Fibroblast of the aortic adventitia (primary cell): ENCODE measurements at places on chromosomes 3 and 15. TPM values are rescaled to one million over a fixed set of nuclear protein-coding genes. Genes with fewer than 3 reads are reported as not detected.

The ARPP21 gene
- total RNA-seq = 0.90 TPM in 1 of 2 replicates, not detected in the other

The WDR49 gene
- total RNA-seq = under 0.01 and 0.08 TPM in 2 replicates

The EPM2AIP1 gene
- total RNA-seq = 26.5 and 45.6 TPM in 2 replicates

The STARD9 gene
- 5.2 and 8.0 TPM in 2 replicates for total RNA-seq

The LRRIQ4 gene
- total RNA-seq = 0.09 TPM in 1 of 2 replicates, not detected in the other

The MITF gene
- total RNA-seq = 6.1 and 22.6 TPM in 2 replicates

The SHF gene
- 1.9 and 11.0 TPM in 2 replicates for total RNA-seq

The RLBP1 gene
- not detected in 2 replicates for total RNA-seq

The CLEC3B gene
- 10.5 and 12.4 TPM in 2 replicates for total RNA-seq

The SPESP1 gene
- total RNA-seq = 0.98 and 5.6 TPM in 2 replicates

The TMCO5A gene
- total RNA-seq = 0.49 TPM in 1 of 2 replicates, not detected in the other

The DAPK2 gene
- 3.7 and 4.2 TPM in 2 replicates for total RNA-seq

The PRICKLE2 gene
- total RNA-seq = 22.0 and 45.1 TPM in 2 replicates
